ENCODE measurements at places on chromosomes 7 and 10. TPM values are rescaled to one million over a fixed set of nuclear protein-coding genes. Genes with fewer than 3 reads are reported as not detected.

DNA sequence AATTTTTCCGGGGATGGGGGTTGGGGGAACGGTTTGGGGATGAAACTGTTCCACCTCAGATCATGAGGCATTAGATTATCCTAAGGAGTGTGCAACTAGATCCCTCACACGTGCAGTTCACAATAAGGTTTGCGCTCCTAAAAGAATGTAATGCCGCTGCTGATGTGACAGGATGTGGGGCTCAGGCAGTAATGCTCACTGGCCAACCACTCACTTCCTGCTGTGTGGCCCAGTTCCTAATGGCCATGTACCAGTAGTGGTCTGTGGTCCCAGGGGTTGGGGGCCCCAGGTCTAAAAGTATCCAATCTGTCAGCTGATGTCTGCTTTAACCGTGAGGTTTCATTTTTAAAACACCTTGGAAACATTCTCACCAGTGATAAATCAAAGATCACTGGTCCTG lies 2.2 kb downstream of the STN1 start:
- no peak for DNase-seq

- DNase-seq, result peak; percentile 62
These were observed 69.1 kb upstream of the MXI1 start for GRCh38 chr10:110138197-110138812.

DNA sequence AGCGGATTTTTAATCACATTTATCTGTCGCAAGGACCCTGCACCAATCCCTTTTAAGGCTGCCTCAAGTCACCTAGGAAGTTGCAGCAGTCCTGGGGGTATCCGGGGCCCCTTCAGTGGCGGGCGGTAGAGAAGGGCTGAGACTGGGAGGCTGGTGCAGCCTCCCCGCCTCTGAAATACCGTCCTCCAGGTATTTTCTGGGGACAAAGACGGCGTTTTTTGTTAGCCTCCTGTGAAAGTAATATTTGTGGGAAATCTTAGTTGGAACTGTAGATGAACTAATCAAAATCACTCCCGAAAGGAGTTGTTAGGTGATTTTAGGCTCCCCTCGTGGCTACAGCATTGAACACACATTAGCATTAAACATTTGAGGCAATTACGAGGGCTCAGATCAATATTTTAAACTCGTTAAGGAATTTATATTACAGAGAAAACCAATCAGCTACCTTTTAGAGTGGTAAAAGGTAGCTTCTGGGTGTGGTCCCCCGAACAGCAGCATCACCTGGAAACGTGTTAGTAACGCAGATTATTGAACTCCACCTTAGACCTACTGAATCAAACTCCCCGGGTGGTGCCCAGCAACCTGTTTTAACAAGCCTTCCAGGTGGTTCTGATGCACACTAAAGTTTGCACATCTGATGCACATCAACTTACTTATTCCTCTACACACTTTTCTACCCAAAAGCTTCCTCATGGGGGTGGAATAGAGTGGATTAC lies 530 bp upstream of the ANXA7 start:
- DNase-seq, result no peak

DNA sequence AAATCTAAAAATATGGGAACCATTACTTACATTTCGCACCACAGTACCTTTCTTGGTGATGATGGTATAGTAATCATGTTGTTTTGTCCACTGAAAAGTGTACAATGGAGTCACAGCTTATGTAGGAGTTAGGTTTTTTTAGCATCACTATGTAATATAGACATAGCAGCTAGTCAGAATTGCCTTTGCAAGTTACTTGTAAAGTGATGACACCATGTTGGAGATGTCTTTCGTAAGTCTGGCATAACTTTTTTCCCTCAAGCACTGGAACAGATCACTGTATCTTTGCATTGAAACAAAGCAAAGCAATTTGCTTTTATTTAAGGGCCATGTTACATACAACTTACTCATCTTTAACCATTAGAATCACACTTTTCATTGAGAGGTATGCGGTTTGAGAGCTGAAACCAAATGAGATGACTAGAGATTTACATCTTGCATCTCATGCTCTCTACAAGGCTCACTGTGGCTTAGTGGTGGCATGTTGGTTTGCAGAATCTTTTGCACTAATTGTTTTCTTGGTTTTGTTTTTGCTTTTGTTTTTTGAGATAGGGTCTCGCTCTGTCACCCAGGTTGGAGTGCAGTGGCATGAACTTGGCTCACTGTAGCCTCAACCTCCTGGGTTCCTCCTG lies 18.3 kb downstream of the UBN2 start:
- no peak for DNase-seq

DNA sequence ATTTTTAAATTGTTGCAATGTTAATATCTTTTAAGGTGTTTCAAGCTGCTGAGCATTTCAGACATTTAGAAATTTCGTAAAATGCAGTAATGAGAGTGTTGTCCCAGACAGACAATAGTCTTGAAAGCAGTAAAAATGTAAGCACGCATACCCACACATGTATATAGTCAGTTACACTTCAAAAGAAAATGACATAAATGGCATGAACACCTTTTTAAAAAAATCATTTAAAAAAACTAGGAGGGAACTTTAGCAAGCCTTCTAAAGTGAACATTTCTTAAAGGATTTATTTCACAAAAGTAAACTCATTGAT lies 51.0 kb downstream of the CPED1 start:
- no peak for DNase-seq

DNA sequence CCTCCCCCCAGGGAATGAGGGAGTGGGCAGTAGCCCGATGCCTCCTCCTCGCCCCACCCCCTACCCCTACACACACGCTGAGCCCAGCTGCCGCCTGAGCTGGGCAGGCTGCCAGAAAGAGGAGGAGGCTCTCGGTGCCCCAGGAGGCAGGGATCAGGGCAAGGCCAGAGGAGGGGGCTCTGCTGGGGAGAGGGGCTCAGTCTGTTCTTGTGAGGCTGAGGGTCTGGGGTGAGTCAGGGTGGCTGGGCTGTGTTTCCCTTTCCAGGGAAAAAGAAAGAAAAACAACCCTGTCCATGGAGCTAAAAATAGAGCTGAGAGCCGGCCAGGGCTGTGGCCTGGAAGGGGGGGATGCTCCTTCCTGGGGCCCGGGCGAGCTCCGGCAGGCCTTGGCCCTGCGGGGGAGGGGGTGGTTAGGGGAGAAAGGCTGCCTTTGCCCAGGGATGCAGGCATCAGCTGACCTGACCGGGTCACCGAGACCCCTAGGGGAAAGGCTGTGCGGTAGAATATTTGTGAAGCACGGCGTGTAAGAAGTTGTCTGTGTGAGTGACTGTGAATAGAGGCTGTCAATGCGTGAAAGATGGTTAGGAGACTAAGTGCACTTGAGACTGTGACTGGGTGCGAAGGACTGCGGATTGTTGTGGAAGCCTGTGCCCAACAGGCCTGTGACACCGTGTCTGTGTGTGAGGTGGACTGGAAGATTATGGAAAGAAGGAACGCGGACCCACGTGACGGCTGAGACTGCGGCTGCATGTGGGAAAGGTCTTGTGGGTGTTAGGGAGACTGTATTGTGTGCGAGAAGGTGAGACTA lies 1.2 kb upstream of the LZTS2 start:
- peak; percentile 84 for DNase-seq

DNA sequence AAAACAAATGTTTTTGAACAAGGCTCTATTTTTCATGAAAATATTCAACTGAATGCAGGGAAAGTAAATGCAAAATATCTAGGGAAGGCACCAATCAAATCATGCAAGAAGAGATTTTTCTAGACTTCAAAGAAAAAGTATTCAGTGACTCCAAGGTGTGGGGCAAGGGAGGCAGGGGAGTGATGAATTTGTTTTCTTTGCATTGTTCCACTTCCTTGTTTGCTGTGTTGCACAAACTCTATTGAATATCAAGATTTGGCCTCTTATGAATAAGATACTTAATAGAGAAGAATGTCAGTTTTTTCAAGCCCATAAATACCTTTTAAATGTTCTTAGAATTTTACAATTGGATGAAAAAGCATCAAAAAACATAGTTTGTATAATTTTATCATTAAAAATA lies 26.4 kb downstream of the STEAP1 start:
- no peak for DNase-seq

RHEB gene
- polyA plus RNA-seq, result 154 TPM

DNA sequence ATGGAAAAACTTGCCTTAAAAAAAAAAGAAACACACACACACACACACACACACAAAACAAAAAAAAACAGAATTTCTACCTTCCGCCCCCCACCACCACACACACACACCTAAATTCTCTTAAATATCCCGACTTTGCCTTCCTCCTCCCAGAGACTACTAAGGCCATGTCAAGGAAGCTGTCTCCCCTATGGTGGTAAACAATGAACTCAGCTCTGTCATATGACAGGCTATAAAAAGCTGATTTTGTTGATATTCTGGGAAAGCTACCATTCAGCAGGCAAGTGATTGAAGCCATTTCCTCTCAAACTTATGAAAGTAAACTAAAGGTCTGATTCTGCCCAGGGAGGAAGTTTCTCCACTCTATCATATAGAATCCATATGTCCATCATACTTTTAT lies 471.0 kb downstream of the GFRA1 start:
- DNase-seq, result no peak

CRHR2 gene
- polyA plus RNA-seq, result not detected

DNA sequence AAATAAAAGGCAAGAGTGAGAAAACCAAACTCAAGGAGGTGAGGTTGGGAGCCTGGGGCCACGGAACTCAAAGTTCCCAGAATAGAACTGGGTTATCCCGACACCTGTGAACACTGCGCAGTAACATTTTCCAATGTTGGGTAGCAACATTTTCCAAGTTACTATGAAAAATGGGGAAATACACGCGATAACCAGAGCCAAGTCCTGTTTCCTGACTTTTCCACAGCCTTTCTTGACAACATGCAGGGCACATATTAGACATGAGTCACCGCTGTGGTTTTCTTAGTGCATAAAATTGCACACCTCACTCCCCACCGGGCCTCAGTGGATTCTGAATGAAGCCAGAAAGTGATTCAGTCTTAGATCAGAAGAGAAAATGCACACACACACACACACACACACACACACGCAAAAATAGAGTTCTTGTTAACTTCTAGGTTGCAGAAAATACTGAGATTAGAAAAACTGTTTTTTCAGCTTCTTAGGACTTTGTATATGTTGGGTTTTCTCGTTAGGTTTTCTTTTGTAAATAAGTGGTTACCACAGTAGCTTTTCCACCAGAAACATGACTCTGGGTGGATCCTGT lies 70.0 kb downstream of the CAMK1D start:
- no peak for DNase-seq

NOS3 gene
- polyA plus RNA-seq, result 6.8 TPM

GRCh38 chr7:46494441-46494840 lies 573.4 kb upstream of the IGFBP3 start:
- no peak for DNase-seq

CALHM3 gene
- not detected for polyA plus RNA-seq

- no peak for DNase-seq
These were observed 25.6 kb downstream of the PRF1 start for GRCh38 chr10:70576803-70577517.

GRCh38 chr10:84308481-84309304 lies 19.7 kb upstream of the CCSER2 start:
- DNase-seq, result no peak

PNLIP gene
- polyA plus RNA-seq, result not detected

DNA sequence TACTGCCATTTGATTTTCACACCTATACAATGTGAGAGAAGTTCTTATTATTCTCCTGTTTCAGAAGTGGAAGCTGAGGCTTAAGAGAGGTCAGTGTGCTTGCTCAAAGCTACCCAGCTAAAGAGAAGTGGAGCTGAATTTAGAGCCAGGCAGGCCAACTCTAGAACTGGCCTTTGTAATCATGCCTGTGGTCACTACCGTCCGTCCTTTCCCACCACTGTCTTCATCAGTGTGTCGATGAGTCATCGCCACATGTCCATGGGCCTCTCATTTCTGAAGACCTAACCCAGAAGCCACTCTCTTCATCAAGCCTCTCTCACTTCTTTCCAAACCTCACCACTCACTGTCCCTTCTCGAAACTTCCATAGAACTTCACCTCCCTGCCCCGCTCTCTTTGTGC lies 237.8 kb downstream of the KIAA1217 start:
- no peak for DNase-seq

GRCh38 chr10:23065181-23065948 lies 30.0 kb upstream of the MSRB2 start:
- no peak for DNase-seq

DNA sequence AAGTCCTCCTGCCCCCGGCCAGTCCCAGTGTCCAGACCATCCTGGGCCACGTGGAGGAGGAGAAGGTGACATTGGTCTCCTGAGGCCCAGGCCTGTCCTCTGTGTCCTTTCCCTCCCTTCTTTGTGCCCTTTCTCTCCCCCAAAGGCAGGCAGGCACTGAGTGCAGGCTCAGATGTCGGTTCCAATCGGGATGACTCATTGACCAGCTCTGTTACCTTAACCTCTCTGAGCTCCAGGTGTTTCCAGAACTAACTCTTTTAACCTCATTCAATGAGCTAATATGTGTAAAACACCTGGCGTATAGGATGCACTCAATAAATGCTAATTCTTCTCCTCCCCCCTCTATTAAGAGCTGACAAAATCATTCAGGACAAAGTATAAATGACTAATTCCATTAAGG lies 25.7 kb downstream of the MACROH2A2 start:
- no peak for DNase-seq

GRCh38 chr7:129298268-129298893 lies 73.6 kb downstream of the AHCYL2 start:
- peak; percentile 38 for DNase-seq

HOXA6 gene
- 18.7 TPM for polyA plus RNA-seq

All from right renal cortex interstitium (tissue), 3 donors.